Skin of body (tissue), 3 donors: ENCODE measurements at places on chromosomes 13 and 19. TPM values are rescaled to one million over a fixed set of nuclear protein-coding genes. Genes with fewer than 3 reads are reported as not detected.

Gene TLE6
- 0.79 TPM for total RNA-seq

Gene TMEM145
- 0.20 TPM for total RNA-seq

Gene FBXO17
- 19.9 TPM for total RNA-seq

Gene SHD
- 1.3 TPM for total RNA-seq

Gene ICAM5
- 0.10 TPM for total RNA-seq

Gene PDX1
- total RNA-seq, result 0.10 TPM

Gene TNFRSF19
- total RNA-seq, result 69.0 TPM

Gene NFIC
- 27.6 TPM for total RNA-seq

Gene KL
- 2.5 TPM for total RNA-seq

DNA sequence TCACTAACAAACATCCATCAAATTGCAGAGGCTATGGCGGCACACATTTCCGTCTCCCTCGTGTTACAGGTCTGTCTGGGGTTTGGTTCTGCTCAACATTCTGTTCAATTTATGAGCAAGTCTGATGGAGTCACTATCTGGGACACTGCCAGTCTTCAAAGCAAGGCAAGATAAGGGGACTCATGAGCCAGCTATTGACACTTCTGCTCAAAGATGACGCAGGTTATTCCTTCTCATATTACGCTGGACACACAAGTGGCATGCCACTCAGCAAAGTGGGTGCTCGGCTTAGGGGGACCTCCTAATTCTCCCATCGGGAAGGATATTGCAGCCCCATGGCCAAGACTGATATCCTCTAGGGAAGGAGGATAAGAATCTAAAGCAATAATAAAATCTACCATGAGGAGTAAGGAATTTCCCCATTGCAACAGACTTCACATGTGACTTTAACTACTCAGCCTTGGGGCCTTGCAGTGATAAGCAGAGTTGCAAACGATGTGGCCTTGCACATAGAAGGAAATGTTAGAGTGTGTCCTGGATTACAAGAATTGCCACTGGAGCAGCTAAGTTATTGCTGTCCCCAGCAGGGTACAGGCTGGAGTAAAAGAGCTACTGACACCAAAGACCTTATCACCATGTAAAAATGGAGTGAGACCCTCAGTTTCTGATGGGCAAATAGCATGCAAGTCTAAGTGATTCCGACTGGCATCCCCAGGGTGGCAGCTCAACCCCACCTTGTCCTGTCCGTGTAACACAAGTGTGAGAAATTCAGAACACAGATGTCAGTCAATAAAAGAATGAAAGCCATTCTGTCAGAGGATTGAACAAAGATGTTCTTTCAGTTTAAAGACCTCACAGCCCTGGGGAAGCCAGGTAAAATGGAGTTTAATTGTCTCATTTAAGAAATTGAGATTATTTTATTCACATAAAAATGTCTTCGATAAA lies 306.1 kb downstream of the IRS2 start:
- DNase-seq, result no peak

DNA sequence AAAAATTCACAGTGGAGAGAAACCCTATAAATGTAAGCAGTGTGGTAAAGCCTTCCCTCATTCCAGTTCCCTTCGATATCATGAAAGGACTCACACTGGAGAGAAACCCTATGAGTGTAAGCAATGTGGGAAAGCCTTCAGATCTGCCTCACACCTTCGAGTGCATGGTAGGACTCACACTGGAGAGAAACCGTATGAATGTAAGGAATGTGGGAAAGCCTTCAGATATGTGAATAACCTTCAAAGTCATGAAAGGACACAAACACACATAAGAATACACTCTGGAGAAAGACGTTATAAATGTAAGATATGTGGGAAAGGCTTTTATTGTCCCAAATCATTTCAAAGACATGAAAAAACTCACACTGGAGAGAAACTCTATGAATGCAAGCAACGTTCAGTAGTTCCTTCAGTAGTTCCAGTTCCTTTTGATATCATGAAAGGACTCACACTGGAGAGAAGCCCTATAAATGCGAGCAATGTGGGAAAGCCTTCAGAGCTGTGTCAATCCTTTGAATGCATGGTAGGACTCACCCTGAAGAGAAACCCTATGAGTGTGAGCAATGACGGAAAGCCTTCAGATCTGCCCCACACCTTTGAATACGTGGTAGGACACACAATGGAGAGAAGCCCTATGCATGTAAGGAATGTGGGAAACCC lies 16.1 kb upstream of the ZNF439 start:
- no peak for DNase-seq

DNA sequence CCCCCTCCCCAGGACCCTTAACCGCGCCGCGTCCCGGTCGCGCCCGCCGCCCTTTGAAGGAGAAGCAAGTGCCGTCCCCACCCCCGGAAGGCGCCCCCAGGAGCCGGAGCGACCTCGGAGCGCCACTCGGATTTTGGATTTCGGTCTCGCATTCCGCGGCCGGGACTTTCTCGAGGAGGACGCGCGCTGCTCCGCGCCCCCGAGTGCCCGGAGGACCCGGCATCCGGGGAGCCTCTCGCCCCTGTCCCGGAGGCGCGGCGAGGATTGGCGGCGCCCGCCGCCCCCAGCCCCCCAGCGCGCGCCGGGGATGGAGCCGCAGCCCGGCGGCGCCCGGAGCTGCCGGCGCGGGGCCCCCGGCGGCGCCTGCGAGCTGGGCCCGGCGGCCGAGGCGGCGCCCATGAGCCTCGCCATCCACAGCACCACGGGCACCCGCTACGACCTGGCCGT lies 1.6 kb downstream of the MIDN start:
- DNase-seq, result no peak

GRCh38 chr13:74784959-74785358 lies 650.8 kb upstream of the KLF12 start:
- peak; percentile 76 for DNase-seq

DNA sequence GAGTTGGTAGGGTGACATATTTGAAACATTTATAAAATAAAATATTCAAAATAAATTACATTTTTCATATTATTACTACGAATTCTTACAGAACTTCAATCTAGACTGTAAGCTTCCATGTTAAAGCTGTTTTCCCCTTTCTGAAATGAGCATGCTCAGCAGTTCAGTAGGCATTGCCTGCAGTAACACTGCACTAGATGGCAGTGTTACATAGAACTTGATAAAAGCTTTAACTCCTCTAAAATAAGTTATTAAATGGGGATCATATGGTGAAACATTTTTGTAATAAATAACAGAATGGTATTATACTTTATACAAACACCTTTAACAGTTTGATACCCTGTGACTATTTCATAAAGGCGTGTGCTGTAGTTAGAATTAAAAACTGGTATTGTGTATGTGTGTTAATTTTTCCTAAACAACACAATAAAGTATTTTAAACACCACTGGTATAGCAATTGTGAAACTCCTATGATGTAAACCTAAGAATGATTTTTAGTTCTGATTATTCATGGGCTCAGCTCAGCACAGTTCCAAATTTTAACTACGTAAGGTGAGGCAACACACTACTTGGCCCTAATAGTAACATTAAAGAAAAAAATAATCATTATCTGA lies 11.6 kb upstream of the GPR18 start:
- DNase-seq, result peak; percentile 37

DNA sequence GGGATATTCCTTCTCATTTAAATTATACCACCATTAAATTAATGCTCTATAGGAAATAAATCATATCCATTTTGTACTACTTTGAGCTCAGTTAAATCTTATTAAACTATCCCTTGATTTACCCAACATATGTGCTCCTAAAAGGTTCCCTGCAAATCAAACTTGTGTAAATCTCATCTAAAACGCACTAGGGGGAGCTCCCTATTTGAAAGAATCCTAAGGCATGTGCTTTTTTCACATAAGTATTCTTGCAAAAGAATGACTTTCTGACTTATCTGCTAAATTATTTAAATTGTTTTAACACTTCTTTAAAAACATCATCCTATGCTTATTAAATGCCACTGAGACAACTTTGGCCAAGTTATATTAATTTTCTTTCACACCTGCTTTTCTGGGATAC lies 7.9 kb downstream of the INTS6 start:
- DNase-seq, result peak; percentile 15

GRCh38 chr13:23852351-23852750 lies 36.8 kb downstream of the MIPEP start:
- DNase-seq, result no peak

DNA sequence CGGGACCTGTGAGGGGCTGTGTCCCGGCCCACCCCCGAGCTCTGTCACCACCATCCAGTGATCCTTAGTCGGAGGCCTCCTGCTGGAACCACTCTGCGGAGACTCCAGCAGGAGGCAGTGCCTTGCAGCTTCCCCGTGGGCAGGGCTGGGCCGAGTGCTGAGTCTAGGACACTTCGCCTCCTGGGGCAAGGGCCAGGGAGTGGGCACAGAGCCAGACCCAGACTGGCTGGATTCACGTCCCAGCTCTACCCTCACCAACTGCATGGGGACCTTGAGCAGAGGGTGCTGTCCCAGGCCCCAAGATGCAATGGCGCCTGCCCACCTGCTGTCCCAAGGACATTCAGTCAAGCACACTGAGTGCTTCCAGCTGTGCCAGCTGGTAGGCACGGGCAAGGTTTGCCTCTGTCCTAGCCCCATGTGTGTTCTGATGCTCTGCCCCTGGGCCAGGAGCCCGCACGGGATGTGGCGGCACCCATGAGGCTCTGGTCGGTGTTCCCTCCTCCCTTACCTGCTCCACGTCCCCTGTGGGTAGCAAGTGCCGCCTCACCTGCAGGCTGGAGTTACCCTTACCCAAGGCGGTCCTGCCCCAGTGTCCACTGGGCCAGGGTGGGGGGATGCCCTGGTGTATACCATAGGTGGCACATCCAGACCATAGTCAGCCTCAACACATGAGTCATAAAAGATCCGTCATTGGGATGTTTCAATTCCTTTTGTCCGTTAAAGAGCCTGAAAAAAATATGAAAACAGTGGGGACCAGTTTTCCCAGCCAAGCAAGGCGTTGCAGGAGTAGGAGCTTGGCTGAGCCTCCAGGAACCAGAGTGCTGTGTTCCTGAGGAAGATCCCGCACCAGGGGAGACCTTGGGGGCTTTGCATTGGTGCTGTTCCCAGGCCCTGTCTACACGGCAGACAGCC lies 7.4 kb downstream of the FZR1 start:
- DNase-seq, result no peak

- DNase-seq, result no peak
Observed at GRCh38 chr13:90630716-90631115, 716.8 kb upstream of the MIR17HG start.

GRCh38 chr19:10748927-10749434 lies 31.1 kb downstream of the DNM2 start:
- DNase-seq, result no peak

DNA sequence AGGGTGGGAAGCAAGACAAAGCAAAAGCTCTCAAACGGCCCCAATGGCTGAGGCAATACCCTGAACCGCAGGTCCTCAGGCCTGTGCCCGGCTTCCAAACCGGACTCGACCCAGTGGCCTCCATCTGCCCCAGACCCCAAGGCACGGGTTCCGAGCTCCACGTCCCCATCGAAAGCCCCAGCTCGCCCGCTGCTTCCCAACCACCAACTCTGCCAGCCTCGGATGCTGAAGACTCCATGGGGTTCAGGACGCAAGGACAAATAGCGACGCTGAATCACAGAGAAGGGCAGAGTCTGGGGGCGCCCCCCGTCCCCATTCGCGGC lies 559 bp downstream of the POLR2E start:
- no peak for DNase-seq
